D341Med (cell line): ENCODE measurements at places on chromosomes 7 and 10.

DNA sequence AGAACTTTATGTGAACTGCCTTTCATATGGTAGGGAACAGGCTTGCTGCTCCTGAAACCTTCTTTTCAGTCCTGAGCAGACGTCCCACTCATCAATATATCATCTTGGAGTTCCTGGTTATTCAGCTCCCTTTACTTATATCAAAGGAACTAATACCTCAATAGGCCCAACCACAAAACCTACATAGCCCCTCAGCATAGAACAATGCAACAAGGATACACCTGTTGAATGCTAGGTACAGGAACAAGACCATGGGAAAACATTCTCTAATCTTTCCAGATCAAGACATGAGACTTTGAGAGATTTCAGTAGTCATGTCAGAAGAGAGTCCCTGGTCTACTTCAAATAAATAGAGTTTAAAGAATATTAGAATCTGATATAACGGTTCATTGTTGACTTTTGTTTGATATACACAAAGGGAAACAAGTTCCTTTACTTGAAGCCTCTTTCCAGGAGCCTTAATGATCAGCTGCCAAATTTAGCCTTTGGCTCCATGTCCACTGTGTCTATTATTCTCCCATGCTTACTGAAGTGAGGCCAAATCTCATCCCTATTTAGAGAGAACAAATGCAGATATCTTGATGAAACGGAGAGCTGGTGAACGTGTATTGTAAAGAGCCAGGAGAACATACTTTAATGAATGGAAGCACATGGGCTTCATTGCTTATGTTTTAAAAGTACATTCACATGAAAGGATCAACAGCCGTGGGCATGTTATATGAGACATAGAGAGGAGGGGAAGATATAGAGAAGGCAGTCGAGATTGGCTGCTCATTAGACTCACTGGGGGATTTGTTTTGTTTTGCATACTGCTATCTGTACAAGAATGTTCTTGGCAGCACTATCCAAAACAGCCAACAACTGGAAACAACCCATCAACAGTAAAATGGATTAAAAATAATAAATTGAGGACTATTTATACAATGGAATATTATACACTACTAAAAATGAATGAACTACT lies 9.5 kb downstream of the RHOBTB1 start:
- no peak for DNase-seq

- DNase-seq, result no peak
Measured at GRCh38 chr10:33211106-33211878, 123.2 kb downstream of the NRP1 start.

DNA sequence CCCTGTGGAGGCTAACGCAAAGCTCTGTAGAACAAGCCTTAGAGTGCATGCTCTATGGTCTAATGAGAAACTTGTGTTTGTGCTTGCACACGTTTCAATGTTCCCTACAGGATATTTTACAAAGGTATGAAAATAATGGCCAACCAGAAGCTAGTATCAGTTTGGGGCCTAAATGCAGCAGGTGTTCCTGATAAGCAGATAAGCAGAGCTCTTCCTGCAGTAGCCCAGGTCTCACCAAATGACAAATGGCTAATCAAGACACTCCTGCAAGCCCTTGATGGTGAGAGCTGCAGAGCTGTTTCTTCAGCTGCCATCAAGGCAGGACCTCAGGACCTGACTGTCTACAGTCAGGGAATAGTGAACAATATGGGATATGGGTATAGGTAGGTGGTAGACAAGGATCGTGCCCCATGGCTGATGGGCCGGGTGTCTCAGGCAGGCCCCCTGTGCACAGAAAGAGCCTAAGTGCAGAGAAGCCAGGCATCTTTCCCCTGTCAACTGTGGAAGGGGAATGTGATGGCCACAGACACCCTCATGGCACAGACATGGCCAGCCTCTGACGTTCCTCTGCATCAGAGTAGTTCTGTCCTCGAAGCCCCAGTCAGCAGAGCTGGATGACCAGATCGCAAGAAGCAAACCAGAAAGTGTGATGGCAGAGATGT lies 23.2 kb upstream of the RASSF4 start:
- DNase-seq, result no peak

DNA sequence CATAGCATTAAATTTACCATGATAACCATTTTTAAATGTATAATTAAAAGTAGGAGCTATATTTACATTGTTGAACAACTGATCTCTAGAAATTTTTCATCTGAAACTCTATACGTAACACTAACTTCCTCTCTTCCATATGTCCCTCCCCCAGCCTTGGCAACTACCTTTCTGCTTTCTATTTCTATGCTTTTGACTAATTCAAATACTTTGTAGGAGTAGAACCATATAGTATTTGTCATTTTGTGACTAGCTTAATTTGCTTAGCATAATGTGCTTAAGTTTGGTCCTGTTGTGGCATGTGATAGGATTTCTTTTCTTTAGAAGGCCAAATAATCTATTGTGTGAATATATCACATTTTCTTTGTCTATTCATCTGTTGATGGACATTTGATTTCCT lies 225.3 kb upstream of the POT1 start:
- no peak for DNase-seq

DNA sequence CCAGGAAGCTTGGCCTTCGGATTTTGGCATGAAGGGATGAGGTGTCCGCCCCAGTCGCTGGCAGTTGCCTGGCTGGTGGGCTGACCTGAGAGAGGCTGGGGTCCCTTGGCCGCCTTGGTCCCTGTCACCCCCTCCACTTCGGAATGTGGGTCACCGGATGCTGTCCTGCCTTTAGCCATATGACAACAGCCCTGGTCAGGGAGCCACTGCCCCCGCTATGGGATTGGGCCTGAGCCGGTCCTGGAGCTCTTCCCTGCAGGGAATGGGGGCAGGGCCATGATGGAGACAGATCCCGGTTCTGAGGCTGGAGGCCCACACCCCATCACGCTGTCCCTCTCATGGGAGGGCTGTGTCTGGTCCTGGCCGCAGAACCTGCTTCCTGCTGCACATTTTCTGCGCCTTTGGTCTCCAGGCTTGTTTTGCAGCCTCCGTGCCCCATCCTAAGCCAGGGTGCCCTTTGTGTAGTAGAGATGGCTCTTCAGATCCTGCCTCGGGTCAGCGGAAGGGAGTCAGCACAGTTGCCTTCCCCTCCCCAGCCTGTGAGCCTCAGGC lies 22.6 kb downstream of the PFKFB3 start:
- DNase-seq, result no peak

GRCh38 chr10:71212318-71213126 lies at the start of gene UNC5B:
Gene UNC5B, plus strand, starts transcription at chr10:71212570. Its CDS starts 416 bp downstream, at chr10:71212986.
- peak; percentile 88 for DNase-seq

DNA sequence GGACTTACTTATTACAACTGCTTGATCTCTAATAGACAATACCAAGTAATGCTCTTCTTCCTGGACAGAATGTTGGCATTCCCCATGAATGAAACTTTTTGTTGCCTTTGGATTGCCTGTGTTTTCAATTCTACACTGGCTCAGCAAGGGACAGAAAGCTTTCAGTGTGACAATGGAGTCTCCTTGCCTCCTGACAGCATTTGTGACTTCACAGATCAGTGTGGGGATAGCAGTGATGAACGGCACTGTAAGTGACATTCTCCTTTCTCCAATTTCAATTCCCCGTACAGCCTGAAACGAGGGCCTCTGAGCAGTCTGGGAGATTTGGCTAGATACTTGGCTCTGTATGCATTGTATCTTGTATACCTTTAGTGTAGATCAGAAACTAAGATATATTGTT lies 290 bp downstream of the MALRD1 start:
- no peak for DNase-seq

DNA sequence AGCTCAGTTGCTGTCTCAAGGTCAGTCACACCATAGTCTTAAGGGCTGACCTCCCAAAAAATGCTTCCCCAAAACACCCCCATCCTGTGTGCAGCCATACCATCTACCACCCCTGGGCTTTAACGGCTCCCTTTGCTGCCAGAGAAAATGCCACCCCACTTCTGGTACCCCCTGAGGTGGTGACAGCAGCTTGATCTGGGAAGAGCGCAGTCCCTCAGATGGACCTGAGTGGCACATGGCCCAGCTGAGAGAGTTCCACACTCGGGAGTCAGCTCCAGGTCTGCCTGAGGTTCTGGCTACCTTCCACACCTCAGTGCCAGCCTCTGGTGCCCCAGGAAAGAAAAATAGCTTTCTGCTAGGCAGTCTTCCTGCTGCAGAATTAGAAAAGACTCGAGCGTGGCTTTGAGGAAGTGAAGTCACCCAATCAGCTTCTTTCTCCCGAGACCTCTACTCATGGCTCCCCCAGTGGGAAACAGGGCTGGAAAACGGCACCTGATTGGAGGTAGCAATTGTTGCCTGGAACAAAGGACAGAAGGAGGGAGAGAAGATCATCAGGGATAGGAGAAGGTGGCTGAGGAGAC lies 151.7 kb downstream of the ARHGAP21 start:
- no peak for DNase-seq

- peak; percentile 21 for DNase-seq
Measured at GRCh38 chr10:101812606-101813005, 5.6 kb downstream of the OGA start.

- DNase-seq, result no peak
Measured at GRCh38 chr10:75012471-75012870, 99.0 kb upstream of the SAMD8 start.

DNA sequence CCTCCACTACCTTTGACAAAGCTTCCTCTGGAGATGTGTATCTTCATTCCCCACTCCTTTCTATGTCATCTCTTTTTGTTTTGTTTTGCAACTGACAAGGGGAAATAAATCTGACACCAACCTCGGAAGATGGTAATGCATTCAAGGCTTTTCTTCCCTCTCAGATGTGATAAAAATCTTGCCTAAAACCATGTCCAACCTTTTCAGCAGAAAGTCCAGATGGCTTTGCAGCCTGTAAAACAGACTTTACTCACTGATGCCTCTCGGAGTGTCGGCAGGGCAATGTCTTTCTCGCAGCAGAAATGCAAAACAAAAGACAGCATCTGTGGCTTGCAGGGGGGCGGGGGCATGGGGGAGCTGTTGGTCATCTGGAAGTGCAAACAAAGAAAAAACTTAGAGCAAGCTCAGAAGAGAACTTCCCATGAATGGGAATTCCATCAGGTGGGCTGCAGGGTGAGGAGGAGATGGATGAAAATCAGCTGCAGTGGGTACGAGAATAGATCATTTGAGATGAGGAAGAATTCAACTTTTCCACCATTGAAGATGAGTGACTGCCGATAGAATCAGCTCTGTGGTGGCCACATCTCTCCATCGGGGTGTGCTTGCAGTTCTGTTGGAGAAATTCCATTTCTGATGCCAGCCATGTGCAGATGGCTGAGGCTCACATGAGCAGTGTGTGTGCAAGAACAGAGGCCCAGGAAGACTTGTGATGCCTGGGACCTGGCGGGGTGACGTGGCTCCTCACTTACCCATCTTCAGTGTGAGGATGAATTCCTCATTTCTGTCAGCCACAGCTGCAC lies 237.7 kb downstream of the WDR37 start:
- DNase-seq, result no peak

DNA sequence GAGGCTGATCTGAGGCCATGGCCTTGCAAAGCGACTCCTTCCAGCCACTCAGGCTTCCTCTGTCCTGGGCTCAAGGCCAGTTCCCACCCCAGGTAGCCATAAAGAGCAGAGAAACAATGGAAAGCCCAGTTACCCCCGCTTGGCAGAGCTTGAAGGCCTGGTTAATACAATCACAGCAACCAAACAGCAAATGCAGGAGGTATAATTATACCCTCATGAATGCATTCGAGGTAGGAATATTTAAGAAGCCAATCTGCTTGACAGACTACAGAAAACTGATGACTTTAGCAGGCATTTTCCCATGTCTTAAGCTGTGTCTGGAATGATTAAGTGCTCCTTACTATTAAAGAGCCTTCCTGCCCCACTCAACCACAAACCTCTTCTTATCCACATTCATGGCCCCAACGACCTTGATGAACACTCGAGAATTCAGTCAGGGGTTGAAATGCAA lies 114.1 kb upstream of the MACROH2A2 start:
- DNase-seq, result no peak

- DNase-seq, result no peak
Measured at GRCh38 chr7:2524808-2525657, 5.5 kb downstream of the LFNG start.

DNA sequence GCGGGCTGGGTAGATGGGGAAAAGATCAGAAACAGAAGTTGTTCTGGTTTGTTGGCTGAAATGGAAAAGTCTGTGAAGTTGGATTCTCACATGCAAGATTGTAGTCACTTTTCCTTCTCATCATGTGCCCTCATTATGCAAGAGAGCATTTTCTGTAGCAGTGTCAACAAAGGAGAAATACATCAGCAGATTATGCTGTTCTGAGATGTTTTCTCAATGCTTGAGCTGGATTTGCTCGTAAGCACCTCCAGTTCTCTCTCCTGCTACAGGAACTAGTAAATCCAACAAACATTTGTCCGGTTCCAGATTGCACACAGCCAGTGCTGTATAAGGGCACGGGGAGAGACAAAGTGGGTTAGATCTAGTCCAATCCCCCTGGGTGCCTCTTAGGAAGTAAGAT lies 90.0 kb downstream of the GATA3 start:
- no peak for DNase-seq

DNA sequence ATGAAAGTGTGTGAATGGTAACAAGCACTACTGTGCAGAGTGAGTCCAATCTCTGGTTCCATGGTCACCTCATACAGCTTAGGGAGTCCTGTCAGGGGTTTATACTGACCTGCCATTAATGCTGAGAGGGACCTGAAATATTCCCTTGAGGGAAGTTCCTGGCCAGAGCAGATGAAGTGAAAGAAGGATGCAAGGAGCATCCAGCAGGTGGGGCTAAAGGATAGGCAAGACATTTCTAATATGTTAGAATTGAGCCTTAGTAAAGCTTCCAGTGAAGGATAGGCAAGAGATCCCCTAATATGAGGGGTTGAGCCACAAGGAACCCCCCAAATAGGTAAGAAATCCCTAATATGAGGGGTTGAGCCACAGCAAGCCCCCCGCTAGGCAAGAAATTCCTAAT lies 25.5 kb upstream of the FAM221A start:
- DNase-seq, result peak; percentile 58

DNA sequence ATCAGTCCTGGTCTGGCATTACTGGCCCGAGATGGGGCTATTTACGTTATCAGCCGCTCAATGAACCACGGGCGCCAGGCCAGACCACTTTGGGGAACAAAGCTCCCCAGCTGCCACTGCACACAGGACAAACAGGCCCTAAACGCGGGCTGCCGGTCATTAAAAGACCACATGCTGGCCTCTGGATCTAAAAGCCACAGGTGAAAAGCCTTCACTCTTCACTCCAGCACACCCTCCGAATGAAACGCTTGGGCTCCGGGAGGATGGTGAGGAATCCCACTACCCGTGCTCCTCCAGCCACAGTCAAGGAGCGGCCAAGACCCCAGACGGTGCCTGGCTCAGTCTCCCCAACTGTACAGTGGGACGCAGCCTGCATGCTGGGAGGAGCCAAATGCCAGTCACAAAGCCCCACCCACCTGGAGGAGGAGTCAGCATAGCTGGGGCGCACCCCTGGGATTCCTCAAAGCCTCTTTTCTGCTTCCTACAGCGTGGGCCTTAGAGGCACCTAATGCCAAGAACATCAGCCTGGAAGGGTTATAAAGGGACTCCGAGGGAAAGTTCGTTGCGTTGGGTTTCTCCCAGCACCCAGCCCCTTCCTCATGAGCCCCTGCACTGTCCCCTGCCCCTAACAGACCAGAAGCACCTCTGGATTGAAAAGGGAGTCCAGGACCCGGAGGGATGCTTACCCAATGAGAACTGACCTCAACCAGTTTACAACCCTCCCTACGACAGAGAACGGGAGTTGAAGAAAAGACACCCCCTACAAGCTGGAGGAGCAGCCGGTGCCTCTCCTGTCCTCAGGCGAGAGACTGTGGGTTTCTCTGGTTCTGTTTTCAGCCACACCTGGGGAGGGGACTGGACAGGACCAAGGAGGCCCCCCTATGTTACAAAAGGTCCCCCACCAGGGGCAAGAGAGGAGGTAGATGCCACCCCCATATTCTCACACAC lies 4.7 kb downstream of the PDGFA start:
- no peak for DNase-seq

GRCh38 chr7:155560196-155560885 lies 14.0 kb upstream of the CNPY1 start:
- DNase-seq, result no peak

GRCh38 chr7:7641129-7641663 lies 644 bp downstream of the UMAD1 start:
- DNase-seq, result peak; percentile 35
